NK-92 treated with Interleukin-12 subunit alpha and Interleukin-12 subunit beta, amount 100 ng/mL, for 24 hours (cell line): ENCODE measurements at places on chromosomes 2 and 18.

- DNase-seq, result no peak
These were observed 73.1 kb downstream of the AAK1 start for GRCh38 chr2:69570474-69570873.

GRCh38 chr2:63078852-63079606 lies 28.4 kb downstream of the OTX1 start:
- no peak for DNase-seq

DNA sequence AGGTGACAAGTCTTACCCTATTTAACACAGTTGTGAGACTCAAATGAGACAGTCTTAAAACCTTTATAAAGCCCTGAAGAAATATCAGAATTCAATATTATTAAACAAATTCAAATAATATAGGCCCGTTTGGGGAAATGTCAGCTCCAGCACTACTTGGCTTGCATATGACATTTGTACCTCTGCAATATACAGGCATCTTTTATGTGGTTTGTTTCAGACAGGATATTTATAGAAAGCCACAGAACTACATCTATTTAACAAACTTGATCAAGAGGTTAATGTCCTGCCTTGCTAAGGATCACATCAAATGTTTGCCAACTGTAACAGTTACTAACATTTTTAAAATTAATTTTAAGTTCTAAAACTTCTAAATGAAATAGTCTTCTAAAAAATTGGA lies 3.2 kb upstream of the MREG start:
- DNase-seq, result no peak

- DNase-seq, result no peak
These were observed 21.4 kb upstream of the KCNS3 start for GRCh38 chr2:17857021-17857420.

- DNase-seq, result no peak
These were observed 144.1 kb downstream of the INSIG2 start for GRCh38 chr2:118232391-118232790.

GRCh38 chr2:6325616-6326015 lies 540.1 kb downstream of the CMPK2 start:
- no peak for DNase-seq

- DNase-seq, result no peak
These were observed 9.4 kb upstream of the CD302 start for GRCh38 chr2:159807183-159808031.

DNA sequence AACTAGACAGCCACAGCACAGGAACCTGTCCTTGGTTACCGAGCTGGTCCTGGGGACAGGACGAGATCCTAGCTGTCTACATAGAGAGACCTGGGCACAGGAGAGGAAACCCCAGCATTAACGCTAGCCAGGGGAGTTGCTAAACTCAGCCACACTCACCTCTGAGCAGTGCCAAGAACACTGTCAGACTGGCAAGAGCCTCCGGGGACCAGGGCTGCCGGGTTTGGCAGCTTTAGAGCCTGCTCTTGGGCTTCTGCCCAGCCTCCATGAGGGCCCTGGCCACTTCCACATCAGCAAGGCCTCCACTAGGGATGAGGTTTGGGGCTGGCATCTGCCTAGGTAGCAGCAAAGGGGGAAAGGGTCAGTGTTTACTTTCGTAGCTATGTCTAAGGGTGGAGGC lies 6.7 kb downstream of the TMBIM1 start:
- DNase-seq, result no peak

DNA sequence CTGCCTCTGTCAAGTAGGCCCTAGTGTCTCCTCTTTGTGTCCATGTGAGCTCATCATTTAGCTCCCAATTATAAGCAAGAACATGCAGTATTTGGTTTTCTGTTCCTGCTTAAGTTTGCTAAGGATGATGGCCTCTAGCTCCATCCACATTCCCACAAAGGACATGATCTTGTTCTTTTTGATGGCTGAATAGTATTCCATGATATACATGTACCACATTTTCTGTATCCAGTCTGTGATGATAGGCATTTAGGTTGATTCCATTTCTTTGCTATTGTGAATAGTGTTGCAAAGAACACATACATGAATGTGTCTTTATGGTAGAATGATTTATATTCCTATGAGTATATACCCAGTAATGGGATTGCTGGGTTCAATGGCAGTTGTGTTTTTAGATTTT lies 263.2 kb downstream of the PARD3B start:
- DNase-seq, result no peak

DNA sequence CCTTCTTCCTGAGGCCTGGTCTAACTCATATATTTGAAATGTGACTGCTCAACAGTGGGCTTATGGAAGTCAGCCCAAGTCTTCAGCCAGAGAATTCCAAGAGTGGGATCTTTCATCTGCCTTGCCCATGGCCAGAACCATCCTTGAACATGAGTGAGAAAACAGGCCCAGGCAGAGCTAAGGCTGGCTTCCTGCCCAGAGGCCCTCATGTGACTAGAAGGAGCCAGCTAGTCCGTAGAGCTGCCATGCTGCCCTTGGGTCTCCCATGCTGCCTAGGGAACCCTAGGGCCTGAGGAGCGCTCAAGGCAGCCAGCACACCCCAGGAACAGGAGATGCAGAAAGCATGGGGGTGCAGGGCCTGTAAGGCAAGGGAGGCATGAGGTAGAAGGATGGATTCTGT lies 203.6 kb downstream of the FHOD3 start:
- DNase-seq, result no peak

- no peak for DNase-seq
These were observed 38.4 kb downstream of the PPM1B start for GRCh38 chr2:44207102-44207501.

GRCh38 chr2:8058652-8059051 lies 623.2 kb upstream of the ID2 start:
- no peak for DNase-seq

GRCh38 chr18:7958081-7958896 lies 391.2 kb downstream of the PTPRM start:
- DNase-seq, result no peak

GRCh38 chr18:3595369-3596273 lies 145.6 kb downstream of the TGIF1 start:
- peak; percentile 9 for DNase-seq

GRCh38 chr18:79314838-79315388 lies 80.8 kb upstream of the NFATC1 start:
- DNase-seq, result no peak

GRCh38 chr2:109132626-109133025 lies 3.6 kb downstream of the SH3RF3 start:
- no peak for DNase-seq

DNA sequence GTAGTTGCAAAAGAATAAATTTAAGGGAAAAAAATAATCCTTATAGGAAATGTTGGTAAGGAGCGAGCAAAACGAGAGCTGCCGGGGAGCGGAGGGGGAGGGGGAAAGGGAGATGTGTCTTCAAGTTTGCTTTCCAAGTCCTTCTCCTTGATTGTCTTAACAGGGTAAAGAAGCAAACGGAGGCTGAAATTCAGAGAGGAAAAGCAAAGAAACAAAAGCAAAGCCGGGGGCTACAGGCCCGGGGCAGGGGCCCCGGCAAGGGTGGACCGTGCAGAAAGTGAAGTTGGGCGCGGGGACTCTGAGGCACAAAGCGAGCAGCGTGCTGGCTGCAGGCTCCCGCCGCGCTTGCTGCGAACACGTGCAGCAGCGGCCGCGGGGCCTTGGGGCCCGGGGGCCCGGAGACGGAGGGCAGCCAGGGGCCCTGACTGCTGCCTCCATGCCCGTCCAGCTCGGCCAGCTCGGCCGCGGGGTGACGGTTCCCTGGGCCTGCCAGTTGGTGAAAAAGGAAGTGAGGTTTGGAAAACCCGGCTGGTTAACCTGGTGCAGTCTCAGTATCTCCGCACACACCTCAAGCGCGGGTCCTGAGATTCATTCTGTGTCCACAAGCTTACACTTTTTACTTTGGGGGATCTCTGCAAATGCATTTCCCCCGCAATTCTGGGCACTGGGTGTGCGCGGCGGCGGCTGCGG lies 4.1 kb downstream of the BCL11A start:
- DNase-seq, result no peak

DNA sequence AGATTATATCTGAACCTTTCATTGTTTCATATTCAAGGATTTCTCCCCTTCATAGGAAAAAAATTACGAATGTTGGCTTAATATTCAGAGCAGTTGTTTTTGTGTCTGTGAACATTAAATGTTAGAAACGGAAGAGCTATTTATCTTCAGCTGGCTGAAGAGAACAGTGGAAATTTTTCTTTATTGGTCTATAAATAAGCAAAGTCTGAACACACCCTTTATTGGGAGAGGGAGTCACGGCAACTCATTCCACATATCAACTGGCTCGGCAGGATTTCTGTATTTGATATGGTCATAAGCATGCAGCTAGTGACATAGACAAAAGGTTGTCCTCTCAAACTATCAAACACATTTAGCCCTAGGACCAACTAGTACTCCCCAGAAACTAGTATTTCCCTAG lies 468.4 kb upstream of the HNRNPA3 start:
- no peak for DNase-seq

- no peak for DNase-seq
These were observed at the start of gene KCNJ3 for GRCh38 chr2:154698296-154698720. KCNJ3 (plus strand) TSS chr2:154698695; CDS start chr2:154698776, 81 bp downstream.

DNA sequence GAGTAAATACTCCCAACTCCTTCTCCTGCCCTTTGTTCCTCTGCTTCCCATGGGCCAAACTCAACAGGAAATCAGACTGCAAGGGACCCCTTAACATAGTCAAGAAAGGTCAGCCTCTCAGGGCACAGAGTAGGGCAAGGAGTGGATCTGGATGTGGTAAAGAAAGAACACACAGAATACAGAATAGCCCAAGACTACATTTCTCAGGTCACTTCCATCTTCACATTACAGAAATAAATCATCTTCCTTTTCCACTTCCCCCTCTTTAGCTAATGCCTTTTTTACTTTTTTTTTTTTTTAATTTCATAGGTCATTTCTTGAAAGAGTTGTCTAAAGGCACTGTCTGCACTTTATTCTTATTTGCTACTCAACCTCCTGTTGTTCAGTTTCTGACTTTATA lies 558.3 kb downstream of the TNS1 start:
- no peak for DNase-seq

DNA sequence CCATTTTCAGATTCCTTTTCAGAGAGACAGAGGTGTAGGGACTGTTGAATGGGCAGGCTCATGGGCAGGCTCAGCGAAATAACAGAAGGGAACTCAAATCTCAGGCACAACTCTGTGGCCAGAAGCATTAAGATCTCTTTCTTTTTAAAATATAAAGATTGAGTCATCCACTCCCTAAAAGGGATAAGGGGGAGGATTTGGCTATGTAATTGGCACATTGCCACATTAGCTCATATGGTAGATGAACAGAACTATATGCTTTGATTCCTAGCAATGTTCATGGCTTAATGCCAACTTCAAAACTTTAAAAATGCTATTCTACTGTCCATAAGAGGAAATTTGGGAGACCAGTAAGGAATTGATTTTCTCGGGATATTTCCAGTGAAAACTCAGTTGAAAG lies 53.8 kb upstream of the SLC5A7 start:
- DNase-seq, result no peak

GRCh38 chr18:68928762-68929675 lies 131.1 kb downstream of the CCDC102B start:
- no peak for DNase-seq

DNA sequence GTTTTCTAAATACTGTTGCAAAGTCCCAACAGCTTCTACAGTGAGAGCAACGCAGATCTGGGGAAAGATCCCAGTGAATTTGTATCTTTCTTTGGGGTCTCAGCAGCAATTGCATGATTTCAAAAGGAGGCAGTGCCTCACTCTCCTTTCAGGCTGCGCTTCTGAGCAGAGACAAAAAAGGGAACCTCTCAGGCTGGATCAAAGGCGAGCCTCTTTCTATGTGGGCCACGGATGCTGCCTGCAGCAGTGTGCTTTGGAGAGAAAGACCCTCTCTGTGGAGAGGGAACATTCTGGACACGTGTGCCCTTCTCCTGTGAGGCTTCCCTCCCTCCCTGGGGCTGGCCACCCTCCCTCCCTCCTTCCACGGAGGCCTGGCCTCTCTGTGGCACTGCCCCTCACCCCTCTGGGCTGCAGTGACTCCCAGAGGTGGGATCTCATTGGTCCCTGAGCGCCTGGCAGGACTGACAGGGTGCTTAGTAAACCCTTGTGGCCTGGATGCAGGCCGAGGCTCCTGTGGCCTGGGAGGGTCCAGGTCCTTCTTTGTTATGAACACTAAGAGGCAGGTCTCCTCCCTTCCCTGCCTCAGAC lies 21.6 kb upstream of the PDIA6 start:
- no peak for DNase-seq

GRCh38 chr2:67851016-67851415 lies 211.8 kb downstream of the C1D start:
- DNase-seq, result no peak

- DNase-seq, result no peak
These were observed 6.4 kb upstream of the NLRC4 start for GRCh38 chr2:32271063-32271462.

GRCh38 chr2:18178736-18179349 lies 300.4 kb downstream of the KCNS3 start:
- DNase-seq, result no peak

DNA sequence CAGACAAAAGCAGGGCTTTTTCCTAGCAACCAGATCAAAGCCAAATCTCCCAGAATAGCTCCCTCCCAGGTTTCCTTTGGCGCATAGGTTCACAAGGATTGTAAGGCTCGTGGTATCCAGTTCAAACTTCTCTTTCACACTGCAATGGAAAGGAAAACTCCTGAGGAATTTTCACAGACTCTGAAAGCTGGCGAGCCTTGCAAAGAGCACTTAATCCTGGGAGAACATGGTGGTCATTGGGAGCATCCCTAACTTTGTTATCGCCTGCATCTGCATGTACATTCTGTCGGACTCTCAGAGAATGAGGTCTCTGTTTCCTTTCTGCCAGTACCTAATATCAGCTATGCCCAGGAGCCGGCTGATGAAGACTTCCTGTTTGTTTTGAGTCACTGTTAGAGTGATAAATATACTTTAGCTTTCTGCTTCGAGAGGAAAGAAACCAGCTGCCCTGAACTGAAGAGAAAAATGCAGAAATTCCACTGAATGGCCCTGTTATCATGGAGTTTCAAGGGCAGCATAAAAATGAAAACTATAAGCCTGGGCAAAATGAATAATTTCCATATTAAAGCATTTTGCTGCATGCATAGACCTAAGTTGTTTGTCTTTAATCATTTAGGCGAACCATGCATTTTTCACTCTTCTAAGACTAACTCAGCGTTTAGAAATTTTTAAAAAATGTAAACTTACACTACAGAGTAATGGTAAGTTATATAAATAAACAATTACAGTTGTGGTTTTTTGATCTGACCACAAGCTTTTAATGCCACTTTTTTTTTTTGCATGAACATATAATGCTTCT lies 76.4 kb upstream of the ZEB2 start:
- DNase-seq, result no peak

- DNase-seq, result no peak
These were observed 6.5 kb upstream of the VPS54 start for GRCh38 chr2:64025741-64026140.

DNA sequence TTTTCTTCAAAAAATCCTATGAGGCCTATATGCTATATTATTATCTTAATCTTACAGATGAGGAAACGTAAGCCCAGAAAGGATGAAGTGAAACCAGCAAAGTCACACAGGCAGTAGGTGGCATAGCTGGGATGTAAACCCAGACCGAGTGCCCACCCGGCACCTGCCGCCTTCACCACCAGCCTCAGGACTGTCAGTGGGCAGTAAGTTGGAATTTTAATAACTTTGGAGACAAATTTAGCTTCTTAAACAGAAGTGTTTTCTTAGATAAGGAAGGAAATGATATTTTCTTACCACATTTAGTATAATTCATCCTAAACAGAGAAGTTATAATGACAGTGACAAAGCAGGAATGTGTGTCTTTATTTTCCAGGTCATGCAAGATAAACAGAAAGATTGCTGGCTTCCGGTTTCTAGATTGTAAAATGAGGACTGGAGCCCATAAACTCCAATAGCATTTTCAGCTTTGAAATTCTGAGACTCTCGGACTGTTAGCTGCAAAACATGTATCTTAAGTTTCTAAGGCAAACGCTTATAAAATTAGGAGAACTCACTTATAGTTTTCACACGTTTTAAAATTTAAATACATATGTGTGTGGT lies 59.3 kb downstream of the CD8B2 start:
- no peak for DNase-seq
